Dermis microvascular lymphatic vessel endothelial cell (primary cell): ENCODE measurements at places on chromosomes 7 and 10. TPM values are rescaled to one million over a fixed set of nuclear protein-coding genes. Genes with fewer than 3 reads are reported as not detected.

The KLF14 gene
- not detected in 2 replicates for total RNA-seq

The LRGUK gene
- total RNA-seq: under 0.01 and 0.13 TPM in 2 replicates

The MRLN gene
- not detected in 2 replicates for total RNA-seq

The AGR2 gene
- not detected in 2 replicates for total RNA-seq

The SFTPA1 gene
- total RNA-seq: not detected in 2 replicates

The NEBL gene
- total RNA-seq: 0.63 and 1.2 TPM in 2 replicates

The CPA1 gene
- total RNA-seq: not detected in 2 replicates

The CRHR2 gene
- not detected in 2 replicates for total RNA-seq

The FOXI2 gene
- total RNA-seq: not detected in 2 replicates

The JAZF1 gene
- 2.8 TPM in 2 replicates for total RNA-seq

The ADAM8 gene
- total RNA-seq: 0.13 TPM in 2 replicates

The AMPH gene
- total RNA-seq: 0.13 TPM in 1 of 2 replicates, not detected in the other

The C7orf33 gene
- total RNA-seq: not detected in 2 replicates

The EPO gene
- total RNA-seq: not detected in 2 replicates

The RGR gene
- not detected in 2 replicates for total RNA-seq

The FAM25A gene
- total RNA-seq: not detected in 2 replicates

The SFTPD gene
- total RNA-seq: not detected in 2 replicates

The PRSS1 gene
- total RNA-seq: not detected in 2 replicates

The HTR7 gene
- under 0.01 and 0.13 TPM in 2 replicates for total RNA-seq

The GPR37 gene
- total RNA-seq: 0.13 TPM in 2 replicates

The PTN gene
- total RNA-seq: not detected in 2 replicates

The ITGB8 gene
- total RNA-seq: 2.2 and 5.1 TPM in 2 replicates

The DNAH11 gene
- total RNA-seq: 0.13 and 0.25 TPM in 2 replicates

The PDE1C gene
- total RNA-seq: 0.13 TPM in 2 replicates

The CHN2 gene
- total RNA-seq: 0.63 and 0.90 TPM in 2 replicates

The DPP6 gene
- not detected in 2 replicates for total RNA-seq

The GIMAP2 gene
- 34.0 and 37.3 TPM in 2 replicates for total RNA-seq

The SAMD9L gene
- 8.0 and 9.1 TPM in 2 replicates for total RNA-seq

The CAMK2B gene
- 0.13 TPM in 2 replicates for total RNA-seq

The LIPM gene
- total RNA-seq: not detected in 2 replicates

The FKBP6 gene
- not detected in 2 replicates for total RNA-seq

The PNLIPRP1 gene
- total RNA-seq: not detected in 2 replicates

The LIPF gene
- total RNA-seq: not detected in 2 replicates

The LEP gene
- not detected in 2 replicates for total RNA-seq

The PIK3CG gene
- 3.6 and 4.4 TPM in 2 replicates for total RNA-seq

The TMEM139 gene
- not detected in 2 replicates for total RNA-seq

The ABCB4 gene
- total RNA-seq: under 0.01 and 0.13 TPM in 2 replicates
